Osteoblast (primary cell): ENCODE measurements at places on chromosomes 16 and 17.

DNA sequence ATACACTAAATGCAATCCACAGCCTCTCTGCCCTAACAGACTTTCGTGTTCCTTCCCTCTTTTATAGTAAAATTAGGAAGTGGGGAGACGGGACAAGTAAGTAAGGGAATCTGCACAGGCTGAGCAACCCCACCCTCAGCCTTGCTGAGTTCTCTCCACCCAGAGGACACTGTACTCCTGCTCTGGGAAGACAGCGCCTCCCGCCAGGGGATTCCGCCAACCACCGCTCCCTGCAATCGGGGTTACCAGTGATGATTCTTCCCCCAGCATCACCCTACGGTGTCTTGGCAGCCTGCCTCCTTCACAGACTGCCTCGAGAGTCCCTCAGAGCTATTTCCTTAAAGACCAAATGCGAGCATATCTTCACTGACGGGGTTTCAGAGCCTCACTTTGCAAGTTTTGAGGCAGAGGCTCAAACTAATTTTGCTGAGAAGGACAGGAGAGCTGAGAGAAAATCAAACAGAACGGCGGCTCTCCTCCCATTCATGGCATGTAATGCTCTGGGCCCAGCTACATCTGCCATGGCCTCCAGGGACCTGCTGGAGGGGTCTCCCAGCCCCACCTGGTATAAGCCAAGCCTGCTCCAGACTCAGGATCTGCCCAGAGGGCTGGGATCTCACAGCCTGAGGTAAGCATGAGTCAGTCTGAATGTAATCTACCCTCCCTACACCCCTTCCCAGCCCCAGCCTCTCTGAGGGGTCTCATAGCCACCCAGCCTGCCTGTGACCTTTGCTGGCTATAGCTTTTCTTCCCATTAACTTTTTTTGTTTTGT lies 22.7 kb upstream of the ASGR2 start:
- peak; percentile 32 for DNase-seq

DNA sequence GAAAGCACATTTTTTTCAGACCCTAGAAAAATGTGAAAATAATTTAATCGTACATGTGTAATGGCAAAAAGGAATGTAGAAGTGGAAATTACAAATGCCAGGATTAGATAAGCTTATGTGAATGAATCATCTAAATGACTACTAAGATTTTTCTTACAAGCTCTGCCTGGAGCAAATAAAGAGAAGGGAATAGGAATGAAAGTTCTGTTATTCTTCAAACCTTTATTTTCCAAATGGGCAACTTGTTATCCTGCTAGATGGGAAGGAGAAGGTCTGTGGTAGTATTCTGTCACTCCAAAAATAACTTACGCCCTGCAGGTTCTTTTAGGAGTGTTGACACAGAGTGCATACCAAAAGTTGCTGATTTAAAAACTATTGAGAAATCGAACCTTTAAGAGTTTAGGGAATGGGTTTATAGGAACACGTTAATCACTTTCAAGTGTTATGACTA lies 9.7 kb downstream of the CTCF start:
- peak; percentile 93 for DNase-seq

- DNase-seq: no peak
Measured at GRCh38 chr17:18949566-18949965, 2.4 kb upstream of the SLC5A10 start.

DNA sequence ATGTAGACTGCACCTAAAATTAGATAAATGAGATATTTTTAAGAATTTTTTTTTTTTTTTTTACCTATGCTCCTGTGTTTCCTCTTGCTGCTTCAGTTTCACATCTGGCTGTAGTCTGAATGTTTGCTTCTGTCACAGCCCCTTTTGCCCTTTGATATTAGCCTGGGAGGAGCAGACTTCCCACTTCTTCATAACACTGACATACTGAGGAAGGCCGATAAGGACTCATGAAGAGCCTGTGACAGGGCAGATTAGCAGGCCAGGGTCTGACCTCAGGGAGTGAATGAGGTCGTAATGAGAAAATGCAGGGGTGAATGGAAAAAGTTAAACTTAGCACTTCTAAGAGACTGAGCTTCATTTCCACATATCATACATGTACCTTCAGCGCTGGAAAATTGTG lies at the start of gene SLFN14:
TSS of gene SLFN14 (minus strand) at position 117 of the 400 bp plus-strand sequence. CDS start 2,757 bp downstream, outside the sequence.
- DNase-seq: no peak

DNA sequence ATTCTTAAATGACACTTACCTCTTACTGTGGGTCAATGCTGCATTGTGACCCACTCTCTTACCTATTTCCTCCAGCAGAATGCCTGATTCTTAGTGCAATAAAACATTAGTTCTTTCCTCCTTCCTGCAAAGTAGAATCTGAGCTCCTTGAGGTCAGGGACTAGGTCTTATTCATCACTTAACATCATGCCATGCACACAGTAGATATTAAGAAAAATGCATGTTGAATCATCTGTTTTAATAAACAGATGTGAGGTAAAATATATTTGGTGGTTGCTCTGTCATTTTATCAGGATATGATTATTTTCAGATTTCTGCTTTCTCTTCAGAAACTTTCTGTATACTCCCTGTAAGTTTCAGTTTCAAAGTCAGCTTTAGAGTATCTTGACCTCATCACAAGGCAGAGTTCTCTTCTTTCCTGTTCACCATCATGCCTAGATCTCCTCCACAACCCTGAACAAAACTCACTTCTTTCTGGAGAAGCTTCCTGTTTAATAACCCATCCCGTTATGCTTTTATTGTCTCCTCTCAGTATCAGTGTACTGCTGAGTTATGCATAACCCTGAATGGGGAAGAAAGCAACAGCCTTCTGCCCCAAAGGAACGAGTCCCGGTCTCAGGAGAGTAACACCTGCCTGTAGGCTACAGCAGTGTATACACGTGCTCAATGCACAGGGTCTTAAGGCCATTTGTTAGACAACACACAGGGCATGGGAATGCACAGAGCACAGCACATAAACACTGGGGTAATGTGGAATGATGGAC lies 30.3 kb upstream of the SUPT4H1 start:
- no peak for DNase-seq

GRCh38 chr16:30011714-30012504 lies 1.1 kb upstream of the DOC2A start:
- DNase-seq: peak; percentile 93

DNA sequence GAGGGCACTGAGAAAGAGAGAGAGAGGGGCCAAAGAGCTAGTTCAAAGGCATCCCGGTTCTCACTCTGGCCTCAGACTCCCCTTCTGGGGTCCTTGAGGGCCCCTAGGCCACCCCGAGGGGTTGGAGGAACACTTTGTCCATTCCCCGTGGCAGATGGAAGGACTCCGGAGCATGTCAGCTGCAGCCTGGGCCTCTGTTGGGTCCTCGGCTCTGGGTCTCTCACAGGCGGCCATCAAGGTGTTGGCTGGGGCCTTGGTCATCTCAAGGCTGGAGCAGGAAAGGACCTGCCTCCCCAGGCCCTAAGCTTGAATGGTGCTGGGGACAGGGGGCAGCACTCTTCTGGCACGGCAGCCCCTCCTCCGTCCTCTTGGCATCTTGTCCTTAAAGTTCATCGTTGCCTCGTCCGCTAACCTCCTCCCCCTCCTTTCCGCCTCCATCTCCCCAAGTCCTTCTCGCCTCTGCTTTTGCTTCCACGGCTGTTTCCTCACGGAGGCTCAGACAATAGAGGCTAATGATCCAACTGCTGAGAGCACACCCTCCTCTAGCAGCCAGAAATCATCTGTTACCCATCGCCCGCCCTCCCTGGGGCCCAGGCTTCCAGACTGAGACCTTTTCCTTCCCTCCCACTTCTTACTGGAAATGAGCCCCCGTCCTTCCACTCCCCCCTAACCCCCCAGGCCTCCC lies 23.3 kb downstream of the CCR7 start:
- DNase-seq: no peak

- DNase-seq: no peak
Measured at GRCh38 chr17:31587462-31587861, 196.0 kb downstream of the RAB11FIP4 start.

- peak; percentile 99 for DNase-seq
Measured at GRCh38 chr17:39199820-39200069, 338 bp upstream of the RPL19 start.

GRCh38 chr16:65749506-65749905 lies 617.0 kb upstream of the CDH5 start:
- no peak for DNase-seq

- peak; percentile 25 for DNase-seq
Measured at GRCh38 chr17:40936976-40937375, 470 bp downstream of the KRT23 start.

- peak; percentile 55 for DNase-seq
Measured at GRCh38 chr17:57739402-57740234, 5.5 kb downstream of the CCDC182 start.

DNA sequence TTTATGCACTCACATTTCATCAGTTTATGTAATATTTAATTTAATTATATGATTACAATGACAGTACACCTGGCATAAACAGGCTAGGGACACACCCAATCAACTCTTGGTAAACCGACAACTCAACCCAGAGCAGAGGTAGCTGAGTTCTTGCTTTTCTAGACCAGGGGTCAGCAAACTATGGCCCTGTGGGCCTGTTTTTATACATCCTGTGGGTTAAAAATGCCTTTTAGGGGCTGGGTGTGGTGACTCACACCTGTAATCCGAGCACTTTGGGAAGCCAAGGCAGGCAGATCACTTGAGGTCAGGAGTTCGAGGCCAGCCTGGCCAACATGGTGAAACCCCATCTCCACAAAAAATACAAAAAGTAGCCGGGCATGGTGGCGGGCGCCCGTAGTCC lies 99.2 kb upstream of the TMEM97 start:
- DNase-seq: no peak

- DNase-seq: peak; percentile 43
Measured at GRCh38 chr17:356671-357434, 4.2 kb upstream of the RPH3AL start.

GRCh38 chr17:9647014-9647413 lies 1.7 kb downstream of the USP43 start:
- no peak for DNase-seq

DNA sequence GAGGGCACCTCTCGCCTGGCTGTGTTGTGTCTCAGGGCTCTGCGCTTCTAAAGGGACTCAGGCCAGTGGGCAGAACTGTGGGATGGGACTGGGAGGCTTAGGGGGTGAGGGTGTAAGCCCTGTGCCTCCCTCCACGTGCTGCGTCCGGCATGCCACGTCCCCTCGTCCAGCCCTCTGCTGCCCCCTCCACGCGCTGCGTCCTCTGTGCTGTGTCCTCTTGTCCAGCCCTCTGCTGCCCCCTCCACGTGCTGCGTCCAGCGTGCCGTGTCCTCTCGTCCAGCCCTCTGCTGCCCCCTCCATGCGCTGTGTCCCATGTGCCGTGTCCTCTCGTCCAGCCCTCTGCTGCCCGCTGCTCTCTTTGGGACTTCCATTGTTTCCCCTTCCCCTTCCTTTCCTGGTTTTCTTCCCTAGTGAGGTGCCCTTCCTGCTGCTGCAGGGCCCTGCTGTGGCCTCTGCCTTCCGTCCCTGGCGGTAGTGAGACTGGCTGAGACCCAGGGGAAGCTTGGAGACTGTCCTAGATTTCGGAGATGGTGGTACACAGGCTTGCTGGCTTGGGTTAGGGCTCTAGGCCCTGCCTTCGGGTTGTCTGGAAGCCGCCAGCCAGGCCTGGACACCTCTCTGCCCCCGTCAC lies 6.4 kb upstream of the ZNF750 start:
- peak; percentile 61 for DNase-seq

DNA sequence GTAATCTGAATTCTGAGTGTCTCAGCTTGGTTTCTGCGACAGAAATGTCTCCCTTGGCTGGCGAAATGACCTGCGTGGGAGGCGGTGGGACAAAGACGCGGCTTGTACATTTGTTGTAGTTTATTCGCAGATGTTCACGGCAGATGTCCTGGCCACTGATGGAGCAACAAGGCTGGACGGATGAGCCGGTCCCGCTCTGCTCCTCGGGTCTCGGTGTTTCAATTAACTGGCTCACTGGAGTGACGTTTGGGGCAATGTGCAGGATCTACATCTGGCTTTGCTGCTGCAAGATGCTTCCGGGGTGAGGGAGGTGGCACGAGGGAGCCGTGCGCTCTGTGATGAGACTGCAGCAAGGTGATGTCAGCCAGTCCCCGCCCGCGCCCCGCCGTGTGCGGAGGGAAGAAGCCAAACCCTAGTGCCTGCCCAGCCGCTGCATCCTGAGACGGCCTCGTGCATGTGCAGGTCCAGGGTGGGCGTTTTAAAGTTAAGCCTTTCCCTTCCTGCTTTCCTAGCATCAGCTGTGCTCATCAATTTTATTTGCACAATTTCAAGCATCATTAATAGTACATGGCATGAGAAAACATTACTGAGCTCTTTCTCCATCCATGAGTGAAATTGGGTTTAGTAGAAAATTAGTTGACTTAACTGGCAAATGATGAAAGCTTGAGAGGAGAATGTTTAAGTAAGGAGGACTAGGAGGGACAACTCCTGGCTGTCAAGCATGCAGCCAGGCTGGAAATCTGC lies 44.4 kb downstream of the MGAT5B start:
- no peak for DNase-seq

GRCh38 chr16:76942089-76942488 lies 248.9 kb upstream of the MON1B start:
- DNase-seq: no peak

DNA sequence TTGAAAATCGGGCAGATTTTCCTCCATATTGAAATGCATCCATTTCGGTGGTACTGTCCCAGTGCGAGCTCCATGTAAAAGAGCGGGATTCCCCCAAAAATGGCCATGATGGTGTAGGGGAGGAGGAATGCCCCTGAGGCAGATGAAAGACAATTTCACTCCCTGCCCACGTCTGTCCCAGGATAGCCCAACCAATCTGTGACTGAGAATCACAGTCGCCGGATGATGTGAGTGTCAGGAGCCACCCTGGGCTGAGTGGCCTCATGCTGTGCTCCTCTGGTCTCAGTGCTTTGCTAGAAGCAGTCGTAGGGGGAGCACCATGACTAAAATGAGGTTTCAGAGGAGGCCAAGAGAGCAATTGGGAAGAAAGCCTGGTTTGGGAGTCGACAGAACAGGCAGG lies 16.7 kb downstream of the SLC6A4 start:
- no peak for DNase-seq

DNA sequence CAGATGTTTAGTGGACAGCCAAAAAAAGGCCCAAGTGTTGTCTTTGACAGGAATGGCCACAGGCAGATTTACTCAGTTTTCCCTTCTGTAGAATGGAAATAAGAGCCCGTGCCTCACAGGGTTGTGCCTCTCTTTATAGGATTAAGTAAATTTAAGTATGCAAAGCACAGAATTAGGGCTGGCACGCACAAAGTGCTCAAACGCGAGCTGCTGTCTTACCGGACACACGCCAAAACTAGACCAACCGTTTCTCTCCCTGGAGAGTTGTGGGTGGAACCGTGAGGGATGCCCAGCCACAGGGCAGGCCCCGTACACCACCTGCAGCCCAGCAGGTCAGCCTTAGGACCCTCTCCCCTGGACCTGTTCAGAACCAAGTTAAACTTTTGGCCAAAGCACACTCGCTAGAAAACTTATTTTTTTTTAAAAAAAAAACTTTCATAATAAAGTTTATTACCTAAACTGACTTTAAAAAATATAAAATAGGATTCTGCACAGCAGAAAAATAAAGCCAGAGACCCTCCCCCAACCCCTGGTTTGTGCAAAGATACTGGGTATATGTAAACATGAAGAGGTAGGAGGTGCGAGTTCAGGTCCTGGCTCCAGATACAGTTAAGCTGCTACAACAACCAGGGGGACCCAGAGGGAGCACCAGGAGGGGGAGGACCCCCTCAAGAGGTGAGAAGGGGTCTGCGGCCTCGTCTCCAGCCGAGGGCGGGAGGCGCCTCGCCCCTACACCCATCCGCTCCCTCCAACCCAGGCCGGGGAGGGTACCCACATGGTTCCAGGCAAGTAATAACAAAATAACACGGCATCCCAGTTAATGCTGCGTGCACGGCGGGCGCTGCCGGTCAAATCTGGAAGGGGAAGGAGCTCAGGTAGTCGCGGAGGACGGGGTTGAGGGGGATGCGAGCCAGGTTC lies 1.8 kb downstream of the SOCS1 start:
- DNase-seq: peak; percentile 59

- peak; percentile 86 for DNase-seq
Measured at GRCh38 chr16:81004646-81005353, 1.9 kb downstream of the CMC2 start.

- peak; percentile 27 for DNase-seq
Measured at GRCh38 chr17:16997514-16998429, 25.9 kb upstream of the TNFRSF13B start.
